ENCODE measurements at places on chromosomes 3 and 15.
A peak's percentile ranks its signal among the peaks of the same experiment; 100 is the strongest.

DNA sequence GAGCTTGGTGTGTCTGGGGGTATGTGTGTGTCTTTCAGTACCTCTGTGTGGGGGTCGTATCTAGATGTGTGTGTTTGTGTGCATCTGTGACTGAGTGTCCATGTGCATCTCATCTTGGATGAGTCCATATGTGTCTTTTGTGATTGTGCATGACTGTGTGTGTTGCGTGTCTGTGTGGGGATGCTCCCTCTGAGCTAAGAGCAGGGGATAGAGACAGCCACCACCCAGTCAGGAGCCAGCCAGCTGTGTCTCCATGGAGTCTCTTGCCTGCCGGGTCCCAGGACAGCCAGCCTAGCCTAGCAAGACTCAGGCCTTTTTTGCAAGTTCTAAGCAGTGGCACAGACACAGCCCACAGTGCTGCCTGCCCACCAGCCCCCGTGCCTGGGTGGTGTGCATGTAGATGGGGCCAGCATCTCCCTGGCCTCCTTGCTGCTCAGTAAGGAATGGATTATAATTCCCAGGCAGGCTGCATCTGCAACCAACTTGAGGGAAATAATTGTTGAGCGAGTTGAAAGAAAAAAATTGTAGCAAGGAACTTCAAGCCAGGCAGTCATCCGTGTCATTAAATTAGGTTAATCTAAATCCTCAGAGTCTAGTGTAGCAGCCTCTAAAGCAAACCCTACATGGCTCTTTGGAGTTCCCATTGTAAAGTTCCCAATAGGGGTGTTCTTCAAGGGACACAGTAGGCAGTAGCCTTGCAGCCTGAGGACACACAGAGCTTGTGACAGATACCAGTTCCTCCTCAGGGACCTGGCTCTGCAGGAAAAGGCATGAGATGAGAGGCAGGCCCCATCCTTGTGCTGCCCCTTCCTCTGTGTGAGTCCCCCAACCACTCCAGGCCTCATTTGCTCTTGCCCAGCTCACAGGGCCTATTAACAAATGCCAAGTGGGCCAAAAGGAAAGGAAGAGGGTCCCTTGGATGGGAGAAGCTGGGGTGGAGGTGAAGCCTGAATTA, 35.9 kb upstream of the MRPS22 start:
- no peak for DNase-seq

- DNase-seq: no peak
Observed at GRCh38 chr3:59563072-59563605, 513.3 kb upstream of the CFAP20DC start.

DNA sequence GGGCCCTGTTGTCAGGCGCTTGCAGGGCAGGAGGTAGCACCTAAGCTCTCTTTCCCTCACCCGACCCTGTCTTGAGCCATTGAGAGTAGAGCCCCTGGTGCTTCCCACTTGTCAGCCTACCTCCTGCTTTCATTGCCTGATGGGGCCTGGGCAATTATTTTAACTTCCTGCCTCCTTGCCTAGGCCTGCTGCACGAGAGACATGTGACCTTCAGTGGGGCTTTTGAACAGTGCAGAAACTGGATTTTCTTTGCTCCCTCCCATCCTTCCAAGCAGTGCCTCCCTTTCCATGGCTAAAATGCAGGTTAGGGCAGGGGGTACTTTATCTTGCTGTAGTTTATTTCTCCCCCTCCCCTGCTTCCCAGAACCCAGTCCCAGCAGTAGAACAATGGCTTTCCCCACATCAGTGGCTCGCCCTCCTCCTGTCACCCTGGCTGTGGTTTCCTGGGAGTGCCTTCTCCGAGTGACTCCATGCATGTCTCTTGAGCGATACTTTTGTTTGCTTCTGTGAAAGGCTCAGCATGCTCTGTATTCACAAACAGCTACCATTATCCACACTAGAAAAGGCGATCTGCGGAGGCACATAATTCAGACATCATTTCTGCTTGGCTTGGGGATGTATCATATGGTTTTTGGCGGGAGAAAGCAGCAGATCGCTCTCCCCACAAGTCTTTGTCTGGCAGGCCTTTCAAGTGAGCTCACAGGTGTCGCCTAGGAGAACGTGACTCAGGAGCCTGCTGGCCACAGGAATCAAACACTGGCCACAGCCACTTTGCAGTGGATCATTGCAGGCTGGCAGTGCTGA, 24.1 kb downstream of the PDIA5 start:
- no peak for DNase-seq

DNA sequence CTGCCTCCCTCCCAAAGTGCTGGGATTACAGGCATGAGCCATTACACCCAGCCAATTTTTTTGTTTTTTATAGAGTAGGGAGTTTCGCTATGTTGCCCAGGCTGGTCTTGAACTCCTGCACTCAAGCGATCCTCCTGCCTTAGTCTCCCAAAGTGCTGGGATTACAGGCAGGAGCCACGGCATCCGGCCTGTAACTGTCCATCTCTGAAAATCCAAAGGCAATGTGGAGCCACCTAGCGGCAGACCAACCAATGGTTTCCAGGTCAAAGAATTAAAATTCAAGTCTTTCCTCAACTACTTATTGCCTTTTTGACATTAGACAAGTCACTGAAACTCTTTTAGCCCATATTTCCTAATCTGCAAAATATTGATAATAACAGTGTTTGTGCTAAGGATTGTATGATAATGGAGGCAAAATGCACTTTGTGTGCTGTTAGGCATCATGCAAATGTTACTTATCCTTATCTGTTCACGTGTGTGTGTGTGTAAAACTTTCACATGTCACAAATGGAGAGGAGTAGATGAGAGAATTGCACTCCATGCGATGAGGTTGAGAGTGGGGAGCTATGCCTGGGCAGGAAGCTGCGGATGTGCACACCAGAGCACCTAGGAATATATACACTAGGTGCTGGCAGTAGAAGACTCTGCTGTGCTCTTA, 48.7 kb downstream of the COL8A1 start:
- DNase-seq: peak; percentile 32

GRCh38 chr3:53238051-53238850, 17.6 kb downstream of the TKT start:
- DNase-seq: no peak

DNA sequence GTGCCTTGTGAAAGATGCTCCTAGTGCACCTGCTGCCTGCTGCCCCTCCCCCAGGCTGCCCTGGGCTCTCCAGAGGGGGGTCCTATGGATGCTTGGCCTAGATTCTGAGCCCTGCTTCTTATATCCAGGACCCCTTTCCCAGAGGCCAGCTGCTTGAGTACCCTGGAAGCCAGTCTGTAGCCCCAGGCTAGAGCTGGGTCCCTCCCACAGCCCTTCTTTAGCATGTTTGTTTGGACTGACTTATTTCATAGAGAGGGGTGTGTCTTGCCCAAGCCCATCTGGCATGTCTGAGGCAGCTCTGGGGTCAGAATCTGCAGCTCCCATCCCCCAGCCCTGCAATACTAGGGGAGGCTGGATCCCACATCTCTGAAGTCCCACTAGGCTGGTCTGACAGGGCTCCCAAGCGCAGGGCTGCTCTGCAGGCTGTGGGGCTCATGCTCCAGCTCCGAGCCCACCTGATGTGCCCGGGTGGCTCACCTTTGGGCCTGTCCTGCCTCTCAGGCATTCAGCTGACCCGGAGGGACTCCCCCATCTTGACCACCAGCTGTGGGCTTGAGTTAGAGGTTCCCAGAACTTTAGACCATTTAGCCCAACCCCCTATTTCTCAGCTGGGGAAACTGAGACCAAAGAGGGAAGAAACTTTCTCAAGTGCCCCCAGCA, 3.1 kb downstream of the CHRNB4 start:
- DNase-seq: no peak

- no peak for DNase-seq
Observed at GRCh38 chr3:49378249-49378895, 20.2 kb upstream of the GPX1 start.

DNA sequence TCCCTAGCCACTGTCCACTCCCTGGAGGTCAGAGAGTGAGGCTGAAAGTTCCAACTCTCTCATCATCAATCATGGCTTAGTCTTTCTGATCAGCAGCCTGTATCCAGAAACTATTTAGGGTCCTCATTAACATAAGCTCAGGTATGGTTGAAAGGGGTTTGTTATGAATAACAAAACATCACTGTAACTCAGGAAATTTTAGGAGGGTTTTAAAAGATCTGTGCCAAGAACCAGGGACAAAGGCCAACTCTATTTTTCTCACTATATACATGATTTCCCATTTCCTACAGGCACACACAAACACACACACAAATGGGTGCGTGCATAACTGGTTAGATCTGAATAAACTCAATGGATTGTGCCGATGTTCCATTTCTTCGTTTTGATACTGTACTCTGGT, 23.6 kb downstream of the STOML1 start:
- no peak for DNase-seq

Measured in GM13976 (cell line).